ENCODE measurements at places on chromosomes 3 and 15.

GRCh38 chr3:53834429-53835095 is 11.7 kb downstream of the CHDH start:
- DNase-seq: no peak

DNA sequence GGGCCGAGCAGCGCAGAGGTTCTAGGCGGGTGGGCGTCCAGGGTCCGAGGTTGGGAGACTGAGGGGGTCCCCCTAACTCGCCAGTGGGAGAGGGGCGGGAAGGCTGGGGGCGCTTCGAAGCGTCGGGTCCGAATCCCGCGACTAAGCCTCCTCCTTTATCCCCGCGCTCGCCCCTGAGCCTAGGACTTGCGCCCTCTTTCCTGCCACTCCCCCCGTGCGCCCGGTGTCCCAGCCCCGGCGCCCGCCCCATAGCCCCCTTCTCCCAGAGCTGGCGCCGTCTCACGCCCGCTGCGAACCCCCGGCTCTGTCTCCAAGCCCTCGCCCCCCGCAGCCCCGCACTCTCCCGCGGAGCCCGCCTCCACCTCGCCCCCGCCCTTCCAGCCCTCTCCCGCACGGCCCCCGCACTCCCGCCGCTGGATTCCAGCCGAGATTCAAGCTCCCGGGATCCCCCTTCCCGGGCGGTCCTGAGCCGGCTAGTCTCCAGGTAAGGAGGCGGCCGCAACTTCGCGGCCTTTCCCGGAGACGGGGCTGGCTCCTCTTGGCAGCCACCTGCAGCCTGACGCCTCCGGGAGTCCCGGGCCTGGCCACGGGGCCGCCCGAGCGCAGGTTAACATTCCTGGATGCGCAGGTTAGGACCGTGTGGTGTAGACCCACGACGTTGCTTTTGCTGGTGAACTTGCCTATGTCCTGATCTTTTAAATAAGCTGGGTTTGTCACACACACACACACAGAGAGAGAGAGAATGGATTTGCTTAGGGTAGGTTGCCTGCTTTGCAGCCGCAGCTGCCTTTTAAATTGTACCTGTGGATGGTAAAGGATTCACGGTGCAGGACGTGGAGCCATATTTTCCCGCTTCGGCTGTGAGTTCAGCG is 563 bp downstream of the PXYLP1 start:
- no peak for DNase-seq

- DNase-seq: no peak
These were observed 178.1 kb downstream of the KLHL25 start for GRCh38 chr15:85616549-85617110.

- no peak for DNase-seq
These were observed 53.8 kb downstream of the CCDC66 start for GRCh38 chr3:56610669-56611335.

- no peak for DNase-seq
These were observed 268.4 kb upstream of the CHRM5 start for GRCh38 chr15:33699691-33700447.

- DNase-seq: no peak
These were observed 271.5 kb downstream of the IL5RA start for GRCh38 chr3:2838546-2839157.

- DNase-seq: no peak
These were observed at the start of gene EPHB1 for GRCh38 chr3:134794950-134795745. Gene EPHB1, plus strand, starts transcription at chr3:134795260.

GRCh38 chr15:58631319-58631718 is 118.2 kb downstream of the ADAM10 start:
- no peak for DNase-seq

DNA sequence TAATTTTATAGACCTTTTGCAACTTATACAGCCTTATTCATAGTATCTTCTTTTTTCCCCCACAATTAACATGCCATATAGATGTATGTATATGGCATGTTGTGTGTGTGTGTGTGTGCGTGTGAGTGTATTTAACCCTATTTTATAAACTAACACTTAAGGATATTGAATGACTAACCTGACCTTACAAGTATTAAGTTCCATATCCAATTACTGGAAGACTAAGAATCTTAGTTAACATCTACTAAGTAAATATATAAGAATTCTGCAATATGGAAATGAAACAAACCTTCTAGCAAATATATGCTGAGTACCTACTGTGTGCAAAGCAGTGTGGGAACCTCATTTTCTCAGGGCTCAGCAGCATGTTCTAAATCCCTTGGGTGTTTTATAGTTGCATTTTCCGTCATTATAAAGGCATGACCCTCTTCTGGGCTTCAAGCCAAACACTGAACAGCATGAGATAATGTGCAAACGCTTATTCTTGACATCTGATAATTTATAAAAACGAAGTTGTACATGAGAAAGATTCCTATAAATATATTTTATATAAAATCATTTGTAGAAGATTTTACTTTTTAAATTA is 105.5 kb downstream of the NLGN1 start:
- DNase-seq: no peak

- DNase-seq: peak; percentile 6
These were observed 698 bp downstream of the MELTF start for GRCh38 chr3:197028728-197029510.

DNA sequence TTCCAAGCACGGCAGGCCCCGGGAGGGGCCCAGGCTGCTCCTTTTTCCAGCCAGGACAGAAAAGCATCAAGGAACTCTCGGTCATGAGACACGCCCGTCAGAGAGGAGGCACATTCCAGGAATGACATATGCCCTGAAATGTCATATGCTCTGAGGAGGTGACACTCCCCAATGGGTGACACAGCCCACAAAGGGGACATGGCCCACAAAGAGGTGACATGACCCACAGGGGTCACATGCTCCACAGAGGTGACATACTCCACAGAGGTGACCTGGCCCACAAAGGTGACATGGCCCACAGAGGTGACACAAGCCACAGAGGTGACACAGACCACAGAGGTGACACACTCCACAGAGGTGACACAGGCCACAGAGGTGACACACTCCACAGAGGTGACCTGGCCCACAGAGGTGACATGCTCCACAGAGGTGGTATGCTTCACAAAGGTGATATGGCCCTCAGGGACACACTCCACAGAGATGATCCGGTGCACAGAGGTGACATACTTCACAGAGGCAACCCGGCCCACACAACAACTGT is 79.2 kb downstream of the ABHD5 start:
- no peak for DNase-seq

DNA sequence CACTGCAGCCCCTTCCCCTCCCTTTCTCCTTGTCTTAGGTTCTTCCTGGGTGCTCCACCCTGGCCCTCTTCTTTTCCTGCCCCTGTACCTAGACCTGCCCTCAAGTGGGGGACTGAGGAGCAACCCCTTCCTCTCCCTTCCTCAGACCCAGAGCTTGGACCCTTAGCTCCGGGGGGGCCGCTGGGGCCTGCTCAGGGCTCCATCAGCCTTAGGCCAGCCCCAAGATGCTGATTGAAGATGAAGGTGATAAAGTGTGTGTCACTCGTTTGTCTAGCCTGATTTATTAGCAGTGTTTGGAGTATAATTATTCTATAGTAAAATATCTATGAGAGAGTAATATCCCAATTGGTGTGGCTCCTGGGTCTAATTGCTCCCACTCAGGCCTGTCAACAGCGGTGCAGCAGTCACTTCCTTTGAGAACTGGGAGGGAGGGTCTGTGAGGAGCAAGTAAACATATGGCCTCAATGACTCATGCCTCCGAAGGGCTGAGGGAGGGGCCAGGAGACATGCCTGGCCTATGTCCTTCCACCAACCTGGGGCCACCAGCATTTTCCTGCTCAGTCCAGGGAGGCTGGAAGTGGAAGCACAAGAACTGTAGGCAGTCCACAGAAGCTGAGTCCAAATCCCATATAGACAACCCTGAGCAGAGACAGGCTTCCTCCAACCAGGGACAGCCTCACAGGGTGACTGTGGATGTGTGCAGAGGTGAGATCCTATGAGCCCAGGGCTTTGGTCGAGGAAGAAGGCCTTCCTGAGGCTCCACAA is 123.2 kb downstream of the DNAJB8 start:
- no peak for DNase-seq

DNA sequence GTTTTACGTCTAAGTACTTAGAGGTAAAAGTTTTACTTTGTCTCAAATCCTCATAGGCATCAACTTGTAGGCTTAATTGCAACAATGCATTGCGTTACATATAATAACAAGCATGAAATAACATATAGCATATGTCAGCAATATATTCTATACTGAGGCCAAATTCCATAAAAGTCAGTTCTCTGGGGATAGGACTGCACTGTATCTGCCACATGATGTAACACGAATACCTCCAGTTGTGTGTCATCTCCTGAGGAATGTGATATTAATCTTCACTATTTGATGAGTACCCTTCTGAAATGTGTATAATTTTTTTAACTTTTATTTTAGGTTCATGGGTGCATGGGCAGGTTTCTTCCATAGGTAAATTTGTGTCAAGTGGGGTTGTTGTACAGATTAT is 126.4 kb downstream of the IMPG2 start:
- DNase-seq: no peak

GRCh38 chr3:52524258-52524751 is 9.4 kb downstream of the NT5DC2 start:
- DNase-seq: no peak

- DNase-seq: no peak
These were observed 11.1 kb downstream of the GPR176 start for GRCh38 chr15:39909007-39909406.

DNA sequence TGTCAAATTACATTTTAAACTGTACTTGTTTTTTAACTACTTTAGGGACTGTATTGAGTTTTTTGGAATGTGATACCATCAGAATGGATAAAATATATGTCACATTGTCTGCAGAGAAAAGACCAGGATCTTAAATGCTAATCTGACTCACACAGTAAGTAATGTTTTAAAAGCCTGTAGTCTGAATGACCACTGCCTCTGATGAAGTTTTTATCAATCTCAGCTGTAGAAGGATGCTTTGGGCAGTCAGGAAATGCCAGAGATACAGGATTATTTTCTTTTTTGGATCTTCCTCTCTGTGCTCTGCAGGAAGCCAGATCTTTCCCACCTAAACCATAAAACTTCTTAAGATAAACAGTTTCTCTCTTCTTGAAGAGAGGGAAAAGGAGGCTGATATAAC is 73.1 kb upstream of the PRTG start:
- no peak for DNase-seq

Data from stimulated activated CD4-positive, alpha-beta T cell treated with anti-CD3 and anti-CD28 coated beads, TNF-alpha, amount 100 ng/mL, for 4 hours (primary cell).